ENCODE measurements at places on chromosomes 4 and X.

DNA sequence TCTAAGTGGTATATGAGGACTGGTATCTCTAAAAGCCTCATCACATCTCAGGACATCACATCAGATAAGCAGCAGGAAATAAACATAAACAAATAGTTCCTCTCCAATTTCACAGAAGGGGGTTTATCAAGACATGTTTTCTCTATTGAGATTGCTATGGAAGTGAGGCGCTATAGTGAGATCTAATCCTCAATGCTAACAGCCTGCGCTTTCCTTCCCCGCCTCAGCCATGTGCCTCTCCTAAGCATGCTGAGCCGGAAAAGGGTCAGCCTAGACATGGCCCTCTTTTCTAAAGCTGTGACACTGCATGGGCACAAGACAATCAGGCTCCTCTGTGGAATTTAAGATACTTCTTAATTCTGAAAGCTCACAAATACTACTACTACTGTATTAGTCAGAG is 286.1 kb downstream of the INPP4B start:
- no peak for DNase-seq

DNA sequence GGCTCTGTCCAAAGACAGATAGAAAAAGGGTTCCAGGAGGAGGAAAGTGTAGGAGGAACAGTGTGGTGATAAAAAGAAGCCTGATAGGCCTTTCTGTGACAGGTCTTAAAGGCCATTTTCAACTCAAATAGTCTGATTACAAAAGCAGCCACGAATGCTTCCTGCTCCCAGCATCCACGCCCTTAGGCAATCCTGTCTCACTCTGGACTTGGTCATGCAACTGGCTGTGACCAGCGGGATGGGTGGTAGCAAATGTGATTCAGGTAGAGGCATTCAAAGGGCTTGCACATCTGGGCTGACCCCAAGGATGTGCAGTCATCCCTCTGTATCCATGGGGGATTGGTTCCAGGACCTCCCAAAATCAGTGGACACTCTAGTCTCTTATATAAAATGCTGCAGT is 14.4 kb upstream of the SEPSECS start:
- no peak for DNase-seq

DNA sequence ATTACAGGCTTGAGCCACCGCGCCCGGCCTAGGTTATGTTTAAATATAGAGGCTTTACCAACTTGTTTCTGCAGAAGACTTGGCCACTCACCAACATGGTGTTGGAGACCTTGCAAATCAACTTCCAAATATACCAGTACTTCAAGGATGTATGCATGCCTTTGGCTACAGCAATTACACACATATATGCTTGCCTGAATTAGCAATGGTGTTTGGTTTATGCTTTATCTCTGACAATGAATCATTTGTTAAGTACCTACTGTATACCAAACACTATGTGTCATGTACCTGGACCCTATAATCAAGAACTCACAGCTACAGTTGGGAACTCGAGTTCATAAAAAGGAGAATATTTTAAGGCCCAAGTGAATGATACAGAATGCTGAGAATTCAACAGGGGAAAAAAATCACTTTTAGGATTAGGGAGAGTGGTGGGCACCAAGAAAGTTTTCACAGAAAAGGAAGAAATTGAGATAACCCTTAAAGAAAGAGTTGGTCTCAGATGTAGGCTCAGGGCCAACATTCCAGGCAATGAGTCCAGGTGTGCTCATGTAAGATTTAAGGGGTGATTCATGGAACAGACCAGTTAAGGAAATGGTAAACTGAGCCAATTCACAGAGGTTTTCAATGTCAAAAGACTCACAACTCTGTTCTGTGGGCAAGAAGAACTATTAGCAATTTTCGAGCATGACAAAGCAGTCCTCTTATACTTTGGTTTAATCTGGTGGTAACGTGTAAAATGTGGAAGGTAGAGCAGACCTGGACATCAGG is 98.9 kb downstream of the BCOR start:
- DNase-seq, result no peak

GRCh38 chr4:156672492-156673305 is 298.9 kb downstream of the PDGFC start:
- DNase-seq, result no peak

DNA sequence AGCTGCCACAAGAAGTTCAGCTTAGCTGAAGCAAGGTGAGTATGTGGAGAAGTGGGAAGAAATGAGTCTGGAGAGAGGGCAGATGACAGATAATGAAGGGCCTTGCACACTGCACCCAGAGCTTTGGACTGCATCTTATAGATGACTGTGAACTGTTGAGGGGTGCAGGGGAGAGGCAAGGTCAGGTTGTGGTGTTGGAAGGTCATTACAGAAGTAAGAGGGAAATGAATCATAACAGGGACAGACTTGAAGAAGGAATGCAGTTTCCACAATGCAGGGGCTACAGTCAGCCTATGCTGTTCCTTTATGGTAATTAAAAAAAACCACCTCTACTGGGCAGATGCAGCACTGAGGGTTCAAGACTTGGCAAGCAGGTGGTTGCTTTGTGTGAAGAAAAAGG is 4.8 kb upstream of the IGFBP7 start:
- DNase-seq, result no peak

DNA sequence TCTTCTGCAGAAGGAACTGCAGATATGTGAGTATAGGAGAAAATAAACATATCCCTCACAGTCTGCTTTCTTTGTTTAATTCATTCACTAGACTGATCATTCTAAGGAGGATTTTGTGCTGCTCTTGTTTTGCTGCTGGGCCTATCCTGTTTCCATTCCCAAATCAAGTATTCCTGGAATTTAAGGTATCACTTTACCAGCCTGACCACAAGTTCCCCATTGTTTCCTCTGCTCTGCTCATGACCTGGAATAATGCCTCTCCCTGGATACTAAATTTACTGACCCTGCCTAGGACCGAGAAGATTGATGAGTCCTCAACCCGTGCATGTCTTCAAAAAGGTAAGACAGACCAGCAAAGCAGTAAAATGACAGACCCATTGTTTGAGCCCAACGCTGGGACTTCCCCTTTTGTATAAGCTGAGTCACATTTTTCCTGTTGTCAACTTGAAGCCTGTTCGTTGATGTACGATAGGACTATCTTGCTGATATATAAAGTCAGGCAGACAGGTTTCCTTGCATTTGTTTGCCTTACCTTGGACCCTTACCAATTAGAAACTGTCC is 85.5 kb upstream of the TET2 start:
- no peak for DNase-seq
